Right renal cortex interstitium (tissue), 3 donors: ENCODE measurements at places on chromosomes 11 and 22. TPM values are rescaled to one million over a fixed set of nuclear protein-coding genes. Genes with fewer than 3 reads are reported as not detected.

The DENND6B gene
- polyA plus RNA-seq, result 12.0 TPM

The CXCR5 gene
- not detected for polyA plus RNA-seq

The MLC1 gene
- polyA plus RNA-seq, result 0.90 TPM

The MRPL17 gene
- 68.3 TPM for polyA plus RNA-seq

The PKNOX2 gene
- polyA plus RNA-seq, result 12.0 TPM

The CYTH4 gene
- 2.8 TPM for polyA plus RNA-seq

The IFITM5 gene
- not detected for polyA plus RNA-seq

The MS4A6E gene
- polyA plus RNA-seq, result not detected

The RFPL1 gene
- 1.4 TPM for polyA plus RNA-seq
